ENCODE measurements at places on chromosomes 16 and 17. TPM values are rescaled to one million over a fixed set of nuclear protein-coding genes. Genes with fewer than 3 reads are reported as not detected.

DNA sequence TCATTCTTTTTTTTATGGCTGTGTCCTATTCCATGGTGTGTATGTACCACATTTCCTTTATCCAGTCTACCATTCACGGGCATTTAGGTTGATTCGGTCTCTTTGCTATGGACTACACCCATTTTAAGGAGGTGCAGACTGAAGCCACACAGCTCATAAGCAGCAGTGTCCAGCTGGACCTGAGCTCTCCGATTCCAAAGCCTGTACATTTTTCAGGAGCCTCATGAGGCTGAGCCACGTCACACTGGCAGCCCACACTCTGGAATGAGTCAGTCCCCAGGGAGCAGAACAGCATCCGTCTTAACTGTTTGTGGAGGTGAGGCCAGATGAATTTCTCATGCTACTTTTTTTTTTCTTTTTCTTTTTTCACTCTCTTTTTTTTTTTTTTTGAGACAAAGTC lies 116.1 kb downstream of the C16orf95 start:
- no peak for DNase-seq

GRCh38 chr17:28961391-28961790 lies 10.1 kb upstream of the PHF12 start:
- no peak for DNase-seq

DNA sequence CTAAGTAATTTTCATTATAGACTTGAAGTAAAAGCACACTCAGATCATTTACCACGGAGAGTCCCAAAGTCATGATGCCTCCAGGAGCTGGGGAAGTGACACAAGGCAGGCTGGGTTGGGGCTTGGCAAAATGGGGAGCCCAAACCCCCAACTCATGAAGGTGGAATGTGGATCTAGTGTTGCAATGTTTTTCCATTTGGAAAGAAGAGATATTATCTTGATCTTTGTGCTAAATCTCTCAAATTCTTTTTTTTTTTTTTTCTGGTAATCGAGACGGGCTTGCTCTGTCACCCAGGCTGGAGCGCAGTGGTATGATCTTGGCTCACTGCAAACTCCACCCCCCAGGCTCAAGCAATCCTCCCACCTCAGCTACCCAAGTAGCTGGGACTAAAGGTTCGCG lies 7.5 kb upstream of the KCNG4 start:
- no peak for DNase-seq

DNA sequence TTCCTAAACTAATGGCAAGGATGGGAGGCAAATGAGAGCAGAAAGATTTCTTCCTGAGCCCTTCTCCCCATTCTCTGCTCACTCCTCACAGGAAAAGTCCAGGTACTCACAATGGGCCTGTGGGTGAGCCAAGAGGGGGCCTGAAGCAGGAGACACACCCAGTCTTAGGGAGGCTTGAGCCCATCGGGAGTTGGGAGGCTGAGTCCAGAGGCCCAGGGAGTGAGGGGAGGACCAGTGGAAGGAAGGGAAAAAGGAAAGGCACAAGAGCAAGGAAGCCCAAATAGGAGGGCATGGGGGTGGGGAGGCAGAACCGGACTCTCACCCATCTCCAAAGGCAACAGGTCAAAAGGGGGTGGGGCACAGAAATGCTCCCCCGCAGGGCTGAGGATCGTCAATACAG lies 68.1 kb upstream of the CNEP1R1 start:
- DNase-seq, result no peak

- DNase-seq, result no peak
These were observed 13.8 kb upstream of the AATK start for GRCh38 chr17:81179861-81180260.

DNA sequence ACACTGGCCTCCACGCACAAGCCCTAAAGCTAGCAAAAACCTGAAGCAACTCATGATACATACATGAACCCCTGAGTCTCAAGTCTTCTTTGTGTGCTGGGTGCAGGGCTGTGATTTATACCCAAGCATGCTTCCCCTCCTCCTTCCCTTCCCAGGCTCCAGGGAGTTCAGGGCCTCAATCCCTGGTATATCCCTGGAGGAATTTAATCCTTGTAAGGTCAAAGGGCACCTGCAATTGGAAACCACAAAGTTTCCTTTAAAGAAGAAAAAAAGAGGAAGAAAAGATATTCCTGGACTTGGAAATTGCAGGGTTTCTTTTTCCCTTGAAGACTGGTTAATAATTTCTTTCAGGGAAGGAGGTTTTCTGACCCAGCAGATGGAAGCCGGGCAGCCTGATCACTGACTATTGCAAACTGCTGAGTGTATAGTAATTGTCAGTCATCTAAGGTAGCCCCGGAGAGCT lies 182.3 kb downstream of the AATF start:
- no peak for DNase-seq

- no peak for DNase-seq
These were observed 404.9 kb upstream of the EEF2KMT start for GRCh38 chr16:5502467-5502869.

GRCh38 chr16:70749006-70749678 lies 51.8 kb downstream of the VAC14 start:
- no peak for DNase-seq

DNA sequence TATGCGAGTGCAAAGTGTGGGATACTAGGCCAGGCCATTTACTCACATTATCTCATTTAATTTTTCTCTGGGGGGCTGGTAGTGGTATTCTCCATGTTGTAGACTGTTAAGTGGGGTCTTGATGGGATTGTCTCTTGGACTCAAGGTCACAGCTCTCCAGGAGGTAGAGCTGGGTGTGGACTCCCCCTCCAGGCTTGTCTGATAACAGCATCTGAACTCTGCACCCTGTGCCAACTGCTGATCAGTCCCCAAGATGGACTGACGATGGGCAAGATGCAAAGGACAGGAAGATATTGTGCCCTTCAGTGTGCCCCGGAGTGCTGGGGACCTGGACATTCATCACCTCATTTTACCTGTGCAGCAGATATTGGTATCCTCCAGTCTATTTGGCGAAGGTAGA lies 147.8 kb downstream of the MSI2 start:
- no peak for DNase-seq

DNA sequence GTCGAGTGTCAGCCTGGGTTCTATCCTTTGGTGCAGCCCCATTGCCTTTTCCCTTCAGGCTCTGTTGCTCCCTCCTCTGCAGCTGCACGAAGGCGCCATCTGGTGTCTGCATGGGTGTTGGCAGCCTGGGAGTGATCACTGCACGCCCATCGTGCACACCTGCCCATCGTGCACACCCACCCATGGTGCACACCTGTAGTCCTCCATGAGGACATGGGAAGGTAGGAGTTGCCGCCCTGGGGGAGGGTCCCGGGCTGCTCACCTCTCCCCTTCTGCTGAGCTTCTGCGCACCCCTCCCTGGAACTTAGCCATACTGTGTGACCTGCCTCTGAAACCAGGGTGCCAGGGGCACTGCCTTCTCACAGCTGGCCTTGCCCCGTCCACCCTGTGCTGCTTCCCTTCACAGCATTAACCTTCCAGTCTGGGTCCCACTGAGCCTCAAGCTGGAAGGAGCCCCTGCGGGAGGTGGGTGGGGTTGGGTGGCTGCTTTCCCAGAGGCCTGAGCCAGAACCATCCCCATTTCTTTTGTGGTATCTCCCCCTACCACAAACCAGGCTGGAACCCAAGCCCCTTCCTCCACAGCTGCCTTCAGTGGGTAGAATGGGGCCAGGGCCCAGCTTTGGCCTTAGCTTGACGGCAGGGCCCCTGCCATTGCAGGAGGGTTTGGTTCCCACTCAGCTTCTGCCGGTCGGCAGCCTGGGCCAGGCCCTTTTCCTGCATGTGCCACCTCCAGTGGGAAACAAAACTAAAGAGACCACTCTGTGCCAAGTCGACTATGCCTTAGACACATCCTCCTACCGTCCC lies 2.9 kb downstream of the CTRL start:
- DNase-seq, result no peak

GRCh38 chr16:16909126-16909525 lies 530.2 kb downstream of the NPIPA7 start:
- peak; percentile 49 for DNase-seq

CCDC200 gene
- not detected for total RNA-seq

HSD17B1 gene
- total RNA-seq, result 1.2 TPM

ALOX15 gene
- not detected for total RNA-seq

OR1A1 gene
- total RNA-seq, result not detected

All from osteocyte (in vitro differentiated cells).